Endothelial cell (in vitro differentiated cells): ENCODE measurements at places on chromosomes 5 and 9.

DNA sequence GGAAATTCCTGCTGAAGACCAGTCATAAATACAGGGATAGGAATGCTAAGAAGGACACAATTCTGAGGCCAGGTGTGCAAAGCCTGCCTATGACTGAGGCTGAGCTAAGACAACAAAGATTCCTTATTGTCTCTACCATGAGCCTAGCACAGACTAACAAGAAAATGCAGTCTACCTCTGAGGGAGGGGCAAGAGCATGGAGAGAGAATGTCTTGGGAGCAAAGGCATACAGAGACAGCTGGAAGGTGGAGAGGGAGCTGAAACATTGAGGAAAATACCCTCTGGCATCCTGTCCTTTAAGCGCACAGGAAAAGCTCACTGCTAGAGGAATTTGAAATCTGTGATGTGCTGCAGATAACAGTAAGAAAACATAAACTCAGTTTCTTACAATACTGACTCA is 8.8 kb upstream of the C9orf40 start:
- no peak for DNase-seq

DNA sequence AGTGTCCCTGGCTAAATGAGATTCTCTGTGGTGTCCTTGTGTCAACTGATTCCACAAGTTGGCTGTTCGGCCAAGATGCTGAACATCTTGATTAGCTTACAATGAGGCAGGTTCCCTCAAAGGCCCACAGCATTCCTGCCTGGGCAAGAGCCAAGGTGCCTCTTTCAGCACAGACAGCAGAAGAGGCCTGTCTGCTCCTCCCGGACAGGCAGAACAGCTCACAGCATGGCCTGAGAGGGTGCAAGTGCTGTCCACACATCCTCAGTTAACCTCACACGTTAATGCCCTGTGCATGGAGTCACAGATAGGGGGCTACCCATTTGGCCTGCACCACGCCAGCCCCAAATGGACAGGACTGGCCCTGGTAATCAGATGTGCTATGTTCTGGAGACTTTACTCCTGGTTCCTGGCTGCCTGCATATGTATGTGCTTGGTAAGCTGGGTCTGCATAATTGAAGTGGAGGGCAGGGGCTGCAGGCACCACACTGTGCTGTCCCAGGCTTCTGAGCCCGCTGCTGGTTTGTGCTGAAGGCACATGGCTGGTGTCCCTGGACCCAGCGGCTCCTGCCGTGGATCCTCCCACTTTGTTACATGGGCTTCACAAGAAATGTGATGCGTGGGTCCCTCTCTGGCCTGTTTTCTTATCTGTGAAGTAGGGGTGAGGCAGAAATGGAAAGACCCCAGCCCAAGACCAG is 8.9 kb downstream of the CSF2 start:
- DNase-seq: no peak

DNA sequence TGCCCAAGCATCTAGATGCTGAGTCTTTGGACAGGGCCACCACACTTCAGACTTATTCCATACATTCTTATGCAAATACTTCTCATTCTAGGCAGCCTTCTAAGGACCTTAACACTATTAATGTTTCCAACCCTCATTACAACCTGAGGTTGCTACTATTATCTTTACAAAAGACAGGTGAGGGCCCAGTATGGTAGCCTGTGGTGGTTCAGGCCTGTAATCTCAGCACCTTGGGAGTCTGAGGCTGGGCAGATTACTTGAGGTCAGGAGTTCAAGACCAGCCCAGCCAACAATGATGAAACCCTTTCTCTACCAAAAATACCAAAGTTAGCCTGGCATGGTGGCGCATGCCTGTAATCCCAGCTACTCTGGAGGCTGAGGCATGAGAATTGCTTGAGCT is 16.2 kb downstream of the ZFP62 start:
- no peak for DNase-seq

GRCh38 chr9:104104360-104104759 is 10.3 kb downstream of the SMC2 start:
- no peak for DNase-seq

GRCh38 chr9:99034149-99034548 is 70.8 kb upstream of the TGFBR1 start:
- DNase-seq: no peak

DNA sequence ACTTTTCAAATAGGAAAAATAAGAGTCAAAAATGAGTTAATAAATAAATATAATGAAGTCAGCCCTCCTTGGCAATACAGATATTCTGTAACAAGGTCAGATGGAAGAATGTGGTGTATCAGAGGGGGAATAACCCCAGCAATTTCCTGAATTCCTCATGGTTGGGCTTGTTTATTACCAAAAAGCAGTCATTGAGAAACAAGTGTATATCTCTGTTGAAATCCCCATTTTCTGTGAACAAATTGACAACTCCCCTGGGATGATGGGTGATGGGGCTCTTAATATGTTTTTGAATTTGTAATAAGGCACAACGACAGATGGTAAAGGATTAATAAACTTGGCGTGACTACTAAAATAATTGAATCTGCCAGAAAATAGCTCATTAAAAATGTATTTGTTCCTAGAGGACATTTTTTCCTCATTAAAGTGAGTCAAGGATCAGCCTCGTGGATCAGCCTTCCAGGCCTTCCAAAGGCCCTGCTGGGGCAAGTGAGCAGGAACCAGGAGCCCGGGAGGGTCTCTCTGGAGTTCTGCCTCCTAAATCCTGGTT is 34.2 kb downstream of the THBS4 start:
- no peak for DNase-seq

GRCh38 chr9:109290385-109290784 is 30.5 kb downstream of the EPB41L4B start:
- no peak for DNase-seq

- DNase-seq: peak; percentile 26
Measured at GRCh38 chr9:36154331-36154952, 14.7 kb upstream of the CCIN start.

DNA sequence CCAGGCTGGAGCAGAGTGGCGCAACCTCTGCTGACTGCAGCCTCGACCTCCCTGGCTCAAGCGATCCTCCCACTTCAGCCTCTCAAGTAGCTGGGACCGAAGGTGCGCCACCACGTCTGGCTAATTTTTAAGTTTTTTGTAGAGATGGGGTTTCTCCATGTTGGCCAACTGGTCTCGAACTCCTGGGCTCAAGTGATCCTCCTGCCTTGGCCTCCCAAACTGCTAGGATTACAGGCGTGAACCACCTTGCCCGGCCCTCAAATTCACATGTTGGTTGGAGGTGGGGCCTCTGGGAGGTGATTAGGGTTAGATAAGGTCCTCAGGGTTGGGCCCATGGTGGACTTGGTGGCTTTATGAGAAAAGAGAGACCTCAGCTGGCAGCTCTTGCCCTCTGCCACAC is 10.1 kb downstream of the LCN12 start:
- no peak for DNase-seq

GRCh38 chr9:79526149-79526672 is 45.6 kb upstream of the TLE4 start:
- DNase-seq: no peak

DNA sequence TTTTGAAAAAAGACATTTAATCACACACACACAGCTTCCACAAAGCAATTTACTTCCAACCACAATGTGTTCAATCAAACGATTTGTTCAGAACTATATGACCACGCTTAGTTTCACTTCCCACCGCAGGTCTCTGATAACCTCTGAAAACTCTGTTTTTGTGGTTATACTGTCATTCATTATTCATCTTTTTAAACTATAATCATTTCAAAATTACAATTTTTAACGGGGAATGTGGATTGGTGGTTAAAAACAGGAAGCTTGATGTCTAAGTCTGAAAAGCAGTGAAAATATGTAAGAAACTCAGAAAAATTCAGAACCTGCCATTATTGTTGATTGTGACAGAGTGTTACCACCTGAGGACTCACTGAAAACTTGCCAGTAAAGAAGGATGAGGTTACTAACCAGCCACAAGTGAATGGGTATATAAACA is 12.7 kb upstream of the TMEM174 start:
- DNase-seq: no peak

DNA sequence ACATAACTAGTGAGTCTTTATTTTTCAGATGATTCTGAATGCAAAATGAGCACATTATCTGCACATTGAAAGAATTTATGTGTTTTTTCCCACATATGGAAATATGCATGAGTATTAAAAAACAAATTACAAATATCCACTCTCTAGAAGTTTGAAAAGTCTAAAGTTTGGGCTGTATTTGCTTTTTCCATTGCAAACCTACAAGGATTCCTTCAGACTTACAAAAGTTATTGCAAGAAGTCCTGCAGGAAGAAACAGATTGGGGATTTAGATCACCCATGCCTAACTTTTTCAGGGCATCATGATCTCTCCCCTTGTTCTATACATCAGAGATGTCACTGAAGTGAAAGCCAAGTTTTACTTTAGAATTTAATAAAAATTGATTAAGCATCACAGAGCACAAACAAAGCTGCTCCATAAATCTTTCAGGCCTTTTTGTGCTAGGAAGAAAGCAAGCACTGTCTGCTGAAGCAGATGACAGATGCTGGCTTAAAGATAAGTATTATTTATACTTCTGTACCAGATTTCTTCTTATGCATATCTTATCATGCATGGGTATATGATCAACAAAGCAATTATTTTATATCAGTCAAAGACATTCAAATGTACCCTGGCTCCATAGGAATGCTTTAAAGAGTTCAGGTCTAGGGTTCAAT is 71.7 kb downstream of the NFIB start:
- DNase-seq: no peak

DNA sequence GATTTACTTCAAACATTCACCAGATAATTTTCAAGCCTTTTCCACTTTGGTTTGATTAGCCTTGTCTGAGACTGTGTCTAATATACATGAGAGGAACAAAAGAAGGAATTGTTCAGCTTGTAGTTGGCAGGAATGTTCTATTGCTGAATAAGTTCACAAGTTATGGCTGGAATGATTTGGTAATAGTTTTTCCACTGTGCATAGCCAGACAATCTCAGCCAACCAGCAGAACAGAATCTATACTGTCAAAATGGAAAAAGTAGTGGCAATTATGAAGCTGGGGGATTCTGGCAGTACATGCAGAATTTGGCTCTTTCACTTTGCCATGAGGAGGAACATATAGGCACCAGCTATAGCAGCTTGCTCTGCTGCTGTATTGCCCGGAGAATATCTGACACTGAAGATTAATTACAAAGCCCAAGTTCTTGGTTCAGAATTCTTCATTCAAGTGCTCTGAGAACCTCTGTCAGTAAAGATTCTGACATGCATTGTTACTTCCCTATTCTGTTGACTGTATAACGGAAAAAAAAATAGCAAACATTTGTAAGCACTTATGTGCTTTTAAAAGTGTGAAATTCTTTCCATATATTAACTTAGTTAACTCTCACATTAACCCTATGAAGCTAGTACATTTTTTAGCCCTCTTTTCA is 150.6 kb downstream of the PRR16 start:
- no peak for DNase-seq

GRCh38 chr5:44847206-44847852 is 38.6 kb downstream of the MRPS30 start:
- no peak for DNase-seq

DNA sequence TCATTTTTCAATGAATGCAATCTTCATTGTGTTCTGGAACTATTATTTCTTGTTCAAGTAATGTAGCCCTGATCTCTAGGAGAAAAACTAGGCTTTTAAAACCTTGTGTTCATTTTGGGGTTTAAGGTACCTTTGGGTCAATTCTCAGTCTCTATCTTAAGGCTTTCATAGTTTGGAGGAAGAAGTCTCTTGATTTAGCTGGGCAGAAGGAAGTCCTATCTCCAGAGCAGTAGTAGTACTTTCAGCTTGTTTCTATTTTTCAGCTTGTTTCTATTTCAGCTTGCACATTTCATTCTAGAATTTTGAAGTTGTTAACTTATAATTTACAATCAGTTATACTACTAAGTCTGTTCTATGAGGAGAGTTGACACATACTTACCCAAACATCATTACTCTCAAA is 15.2 kb downstream of the CSNK1G3 start:
- DNase-seq: no peak

DNA sequence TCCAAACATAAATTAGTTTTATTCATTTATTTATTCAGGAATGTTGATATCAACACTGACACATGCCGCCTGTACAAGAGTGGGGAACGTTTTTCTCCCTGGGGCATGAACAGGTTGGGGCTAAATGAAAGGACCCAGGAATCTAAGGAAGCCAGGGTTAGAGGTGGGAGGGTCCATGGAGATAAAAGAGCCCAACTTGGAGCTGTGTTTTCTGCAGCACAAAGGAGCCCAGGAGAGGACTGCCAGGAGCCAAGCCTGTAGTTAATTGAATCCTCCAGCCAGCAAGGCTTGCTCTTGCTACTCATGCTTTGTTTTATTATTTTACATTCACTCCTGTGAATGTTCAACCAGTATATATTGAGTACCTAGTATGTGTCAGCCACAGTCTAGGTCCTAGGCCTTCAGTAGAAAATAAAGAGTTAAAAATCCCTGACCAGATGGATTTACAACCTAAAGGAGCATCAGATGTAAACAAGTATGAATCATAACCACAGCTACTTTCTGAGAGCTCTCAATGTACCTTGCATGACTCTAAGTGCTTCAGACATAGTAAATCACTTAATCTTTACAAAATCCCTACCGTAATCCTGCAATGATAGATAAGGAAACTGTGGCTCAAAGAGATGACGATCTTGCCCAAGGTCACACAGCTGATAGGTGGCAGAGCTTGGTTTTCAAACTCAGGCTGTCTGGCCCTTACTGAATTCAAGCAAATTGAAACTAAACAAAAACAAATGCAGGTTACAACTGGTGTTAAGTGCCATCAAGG is 69.8 kb downstream of the ASTN2 start:
- DNase-seq: no peak

- no peak for DNase-seq
Measured at GRCh38 chr5:62640446-62640845, 61.8 kb downstream of the LRRC70 start.

GRCh38 chr5:55903121-55903701 is 52.1 kb downstream of the IL31RA start:
- no peak for DNase-seq

DNA sequence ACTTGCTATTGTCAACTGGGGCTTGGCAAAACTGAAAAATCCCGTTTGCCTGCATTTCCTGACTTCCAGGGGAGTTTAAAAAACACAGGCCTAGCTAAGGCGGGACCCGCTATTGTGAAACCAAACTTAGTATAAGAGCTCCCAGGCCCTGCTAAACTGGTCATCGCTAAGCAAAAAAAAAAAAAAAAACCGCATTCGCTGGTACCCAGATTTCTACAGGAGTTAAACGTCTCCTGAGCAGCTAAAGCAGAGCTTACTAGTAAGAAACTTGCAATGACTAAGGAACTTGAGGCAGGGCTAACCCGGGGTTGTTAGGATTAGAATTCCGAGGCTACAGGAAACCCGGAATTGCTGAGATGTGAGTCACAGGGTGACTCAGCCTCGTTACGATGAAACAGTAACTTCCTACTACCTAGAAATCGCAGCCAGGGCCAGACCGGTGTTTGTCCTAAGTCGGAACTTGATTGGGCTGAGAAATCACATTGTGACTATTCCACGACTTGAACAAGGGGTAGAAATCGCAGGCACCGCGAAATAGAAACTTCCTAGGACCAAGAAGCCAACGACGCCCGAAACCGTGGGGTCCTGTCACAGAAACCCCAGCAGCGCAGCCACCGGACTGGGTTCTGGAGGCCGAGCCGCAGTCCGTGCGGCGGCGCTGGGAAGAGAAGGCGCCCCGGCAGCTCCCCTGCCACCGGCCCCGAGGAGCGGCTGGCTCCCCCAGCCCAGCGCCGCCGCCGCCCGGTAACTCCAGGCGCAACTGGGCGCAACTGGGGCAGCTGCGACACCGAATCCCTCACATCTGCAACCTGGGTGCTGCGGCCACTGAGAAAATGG is 89.4 kb downstream of the ANXA2R start:
- DNase-seq: no peak

- DNase-seq: no peak
Measured at GRCh38 chr9:19342947-19343346, 37.1 kb downstream of the RPS6 start.

- no peak for DNase-seq
Measured at GRCh38 chr9:91159664-91160121, 202.0 kb downstream of the AUH start.
